ENCODE measurements at places on chromosomes 7 and 10.
A peak's percentile ranks its signal among the peaks of the same experiment; 100 is the strongest.

DNA sequence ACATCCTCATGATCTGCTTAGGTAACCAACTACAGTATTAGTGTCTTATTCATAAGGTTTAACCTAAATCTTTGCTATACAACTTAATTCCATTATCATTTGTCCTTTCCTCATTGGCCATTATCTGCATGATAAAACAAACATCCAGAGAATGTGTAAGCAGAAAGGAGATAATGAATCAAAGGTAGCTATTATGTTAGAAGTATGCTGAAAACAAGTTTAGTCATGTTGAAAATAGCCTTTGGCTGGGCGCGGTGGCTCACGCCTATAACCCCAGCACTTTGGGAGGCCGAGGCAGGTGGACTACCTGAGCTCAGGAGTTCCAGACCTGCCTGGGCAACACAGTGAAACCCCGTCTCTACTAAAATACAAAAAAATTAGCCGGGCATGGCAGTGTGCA lies 78.2 kb downstream of the NT5C2 start:
- DNase-seq: no peak

- no peak for DNase-seq
Measured at GRCh38 chr7:6436385-6436685, 11.4 kb downstream of the DAGLB start.

DNA sequence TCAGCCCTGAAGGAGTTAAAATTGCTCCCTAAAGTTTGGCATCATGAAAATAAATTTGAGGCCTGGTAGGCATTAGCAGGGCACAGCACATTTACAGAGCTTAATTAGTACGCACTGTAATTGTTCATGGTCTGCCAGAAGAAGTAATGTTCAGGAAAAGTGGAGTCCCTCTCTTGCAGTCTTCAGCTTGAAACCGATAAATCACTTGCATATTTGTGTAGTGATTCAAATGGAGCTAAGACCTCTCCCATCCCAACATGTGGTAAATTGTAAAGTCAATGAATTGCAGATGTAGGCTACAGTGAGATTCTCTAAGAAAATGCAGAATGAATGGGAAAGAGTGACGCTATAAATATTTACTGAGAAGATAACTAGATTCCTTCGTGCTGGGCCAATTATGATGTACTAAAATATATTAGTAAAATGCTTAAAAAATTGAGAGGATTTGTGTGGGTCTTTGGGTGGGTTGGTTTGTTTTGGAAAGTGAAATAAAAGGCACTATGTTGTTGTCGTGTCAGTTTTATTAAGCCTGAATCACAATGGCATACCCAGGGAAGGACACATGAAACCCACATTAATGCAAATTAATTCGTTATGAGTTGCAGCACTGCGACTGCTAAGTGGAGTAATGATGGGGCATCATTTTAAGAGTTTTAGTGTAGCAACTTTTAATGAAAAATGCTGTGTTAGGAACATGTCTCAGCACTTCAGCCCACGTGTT lies 8.4 kb downstream of the TCF7L2 start:
- DNase-seq: no peak

DNA sequence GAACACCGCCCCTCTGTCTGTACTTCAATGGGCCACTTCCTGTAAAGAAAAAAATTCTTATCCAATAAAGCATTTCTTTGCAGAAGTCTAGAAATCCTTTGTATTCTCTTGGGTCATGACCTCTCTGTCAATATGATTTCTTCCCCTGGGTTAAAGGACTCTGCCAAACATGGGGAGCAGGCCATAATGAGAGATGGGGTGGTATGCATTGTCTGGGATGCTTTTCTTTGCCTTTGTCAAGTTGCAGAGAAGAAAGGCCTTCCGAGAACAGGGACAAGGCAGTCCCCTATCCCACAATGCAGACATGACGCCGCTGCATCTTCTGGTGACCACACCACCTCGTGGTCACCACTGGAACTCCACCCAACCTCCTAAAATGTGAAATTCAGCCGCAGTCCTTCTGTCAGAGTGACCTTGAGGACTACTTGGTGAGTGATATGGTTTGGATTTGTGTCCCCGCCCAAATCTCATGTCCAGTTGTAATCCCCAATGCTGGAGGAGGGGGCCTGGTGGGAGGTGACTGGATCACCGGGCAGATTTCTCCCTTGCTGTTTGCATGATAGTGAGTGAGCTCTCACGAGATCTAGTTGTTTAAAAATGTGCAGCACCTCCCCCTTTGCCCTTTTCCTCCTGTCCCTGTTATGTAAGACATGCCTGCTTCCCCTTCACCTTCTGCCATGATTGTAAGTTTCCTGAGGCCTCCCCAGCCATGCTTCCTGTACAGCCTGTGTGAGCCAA lies 15.2 kb upstream of the FRMPD2 start:
- peak; percentile 27 for DNase-seq

- DNase-seq: no peak
Measured at GRCh38 chr10:116430288-116430687, 2.6 kb downstream of the PNLIPRP3 start.

GRCh38 chr7:140022582-140023211 lies 40.1 kb downstream of the PARP12 start:
- DNase-seq: no peak

DNA sequence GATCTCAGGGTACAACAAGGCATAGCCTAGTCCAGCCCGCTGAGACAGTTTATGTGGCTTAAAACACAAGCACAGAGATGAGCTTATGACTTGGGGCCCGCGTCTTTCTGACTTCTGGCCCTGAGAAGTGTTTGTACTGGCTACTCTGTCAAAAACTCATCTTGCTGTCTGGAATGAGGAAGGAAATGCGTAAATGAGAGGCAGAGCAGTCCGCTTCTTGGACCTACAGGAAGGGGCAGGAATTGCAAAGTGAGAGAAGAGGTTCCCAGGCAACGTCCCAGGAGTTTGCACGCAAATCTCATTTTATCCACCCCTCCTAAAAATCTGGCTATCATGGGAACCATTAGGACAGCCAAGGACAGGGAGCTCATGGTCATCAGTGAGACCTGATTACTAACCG lies 5.5 kb downstream of the ANXA11 start:
- no peak for DNase-seq

GRCh38 chr10:132305654-132306342 lies 2.0 kb downstream of the STK32C start:
- no peak for DNase-seq

GRCh38 chr10:114379631-114380041 lies 24.7 kb downstream of the AFAP1L2 start:
- no peak for DNase-seq

- no peak for DNase-seq
Measured at GRCh38 chr10:101568054-101568745, 19.9 kb downstream of the POLL start.

DNA sequence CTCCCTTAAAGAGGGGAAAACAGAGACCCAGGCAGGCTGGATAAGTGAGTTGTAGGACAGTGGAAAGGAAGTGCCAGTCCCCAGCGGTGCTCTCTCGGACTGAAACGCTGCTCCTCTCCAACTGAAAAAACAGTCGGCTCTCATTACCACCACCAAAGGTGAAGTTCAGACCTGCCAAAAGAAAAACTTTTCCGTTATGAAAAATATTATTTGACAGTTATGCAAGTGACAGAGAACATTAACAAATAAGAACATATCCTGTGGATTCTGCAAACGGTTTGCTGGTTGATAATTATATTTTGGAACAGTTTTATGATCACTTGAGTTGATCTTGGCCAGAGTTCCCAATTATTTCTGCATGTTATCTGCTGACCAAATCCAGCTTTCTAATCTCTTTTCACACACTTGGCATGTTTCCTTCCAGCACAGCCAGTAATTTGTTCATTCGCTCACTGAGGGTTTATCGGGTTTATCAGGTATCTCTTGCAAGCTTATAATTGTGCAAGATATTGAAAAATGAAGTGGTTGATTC lies 82.6 kb downstream of the PTPRE start:
- DNase-seq: no peak

- DNase-seq: no peak
Measured at GRCh38 chr7:109376576-109376975, 806.9 kb downstream of the DNAJB9 start.

DNA sequence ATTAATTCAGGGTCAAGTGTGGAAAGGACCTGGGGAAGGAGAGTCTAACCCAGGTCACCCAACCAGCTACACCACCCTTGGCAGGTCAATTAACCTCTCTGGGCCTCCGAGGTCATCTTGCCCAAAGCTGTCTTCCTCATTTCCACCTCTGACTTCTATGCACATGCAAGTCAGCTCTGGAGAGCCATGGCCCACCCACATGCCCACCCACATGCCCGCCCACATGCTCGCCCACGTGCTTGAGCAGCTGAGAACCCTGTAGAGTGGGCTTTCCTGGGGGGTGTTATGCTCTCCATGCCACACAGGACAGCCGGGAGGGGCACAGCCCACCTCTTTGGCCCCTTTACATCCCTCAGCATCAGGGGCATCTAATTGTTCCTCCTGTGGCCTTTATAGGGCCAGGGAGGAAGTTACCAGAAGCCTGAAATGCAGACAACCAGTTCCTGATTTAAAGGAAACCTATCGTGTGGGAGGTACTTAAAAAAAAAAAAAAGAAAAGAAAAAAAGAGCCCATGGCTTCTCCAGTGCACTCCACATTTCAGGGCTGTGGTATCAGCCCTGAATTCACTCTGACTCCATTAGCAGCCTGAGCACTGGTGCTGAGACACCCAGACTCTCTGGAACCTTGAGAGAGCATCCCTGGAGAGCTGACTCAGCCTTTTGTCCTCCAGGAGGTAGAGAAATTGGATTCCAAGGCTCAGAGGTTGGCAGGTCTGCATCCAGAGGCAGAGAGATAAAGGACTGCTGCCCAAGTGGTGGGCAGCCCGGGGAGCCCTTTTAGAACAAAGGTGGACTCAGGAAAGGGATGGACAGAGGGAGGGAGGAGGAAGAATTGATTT lies 176.2 kb upstream of the ZMIZ1 start:
- DNase-seq: no peak

GRCh38 chr7:109873296-109873695 lies 1217.6 kb upstream of the LRRN3 start:
- DNase-seq: no peak

- DNase-seq: no peak
Measured at GRCh38 chr7:50712252-50713122, 70.2 kb downstream of the GRB10 start.

- DNase-seq: no peak
Measured at GRCh38 chr7:144885478-144885877, 49.6 kb upstream of the TPK1 start.

DNA sequence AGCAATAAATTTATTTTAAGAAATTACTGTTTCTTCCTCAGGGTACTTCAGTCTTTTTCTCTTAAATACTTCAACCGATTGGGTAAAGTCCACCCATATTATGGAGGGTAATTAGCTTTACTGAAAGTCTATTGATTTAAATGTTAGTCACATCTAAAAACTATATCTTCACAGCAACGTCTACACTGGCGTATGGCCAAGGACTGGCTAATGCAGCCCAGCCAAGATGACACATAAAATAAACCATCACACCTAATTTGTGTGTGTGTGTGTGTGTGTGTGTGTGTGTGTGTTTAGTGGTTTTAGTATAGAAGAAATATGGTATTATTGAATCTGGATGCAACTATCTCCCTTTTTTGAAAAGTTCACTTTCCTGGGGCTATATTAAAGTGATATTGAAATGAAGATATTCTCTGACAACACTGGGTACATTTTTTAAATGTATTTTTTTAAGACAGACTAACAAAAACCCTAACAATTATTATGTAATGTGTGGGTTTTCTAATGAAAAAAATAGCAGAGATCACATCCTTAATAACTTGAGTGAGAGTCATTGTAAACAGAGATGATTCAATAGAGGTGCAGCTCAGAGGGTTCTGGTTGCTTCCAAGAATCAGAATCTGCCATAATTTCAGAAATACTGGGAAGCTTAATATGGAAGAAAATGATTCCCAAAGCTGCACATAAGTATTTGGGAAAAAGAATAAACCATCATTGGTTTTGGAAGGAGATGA lies 584.2 kb upstream of the MBL2 start:
- no peak for DNase-seq

DNA sequence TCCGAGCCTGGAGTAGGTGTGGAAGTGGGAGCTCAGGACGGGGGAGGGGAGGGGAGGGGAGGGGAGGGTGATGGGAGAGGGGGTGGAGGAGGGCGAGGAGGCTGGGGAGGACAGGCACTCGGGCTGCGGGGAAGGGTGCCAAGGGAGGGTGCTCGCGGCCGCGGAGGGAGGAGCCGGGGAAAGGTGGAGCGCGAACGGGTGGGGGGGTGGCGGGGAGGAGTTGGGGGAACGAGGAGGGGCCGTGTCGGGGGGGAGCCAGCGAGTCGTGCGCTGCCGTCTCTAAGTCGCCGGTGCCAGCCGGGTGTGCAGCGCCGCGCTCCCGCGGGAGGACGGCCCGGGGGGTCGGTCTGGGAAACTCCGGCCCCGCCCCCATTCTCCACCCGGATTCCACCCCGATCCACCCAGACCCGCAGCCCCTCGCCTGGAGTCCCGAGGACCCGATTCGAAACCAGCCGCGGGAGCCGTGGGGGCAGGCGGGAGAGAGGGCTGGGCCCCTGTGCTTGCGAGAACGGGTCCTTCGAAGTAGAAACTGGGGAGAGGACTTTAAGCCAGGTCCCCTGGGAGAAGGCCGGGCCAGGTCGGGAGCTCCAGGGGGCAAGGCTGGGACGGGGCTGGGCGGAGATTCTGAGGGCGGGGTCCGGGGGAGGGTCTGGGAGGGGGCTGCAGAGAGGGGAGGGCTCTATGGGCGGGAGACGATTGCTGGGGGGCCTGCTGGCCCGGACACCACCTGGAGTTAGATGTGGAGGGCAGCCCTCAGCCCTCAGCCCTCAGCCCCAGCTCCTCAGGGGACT lies at the start of gene ZNF467:
Gene ZNF467, minus strand, starts transcription at position 143 of the 791 bp plus-strand sequence. CDS start 2,556 bp downstream, outside the sequence.
- peak; percentile 10 for DNase-seq

- no peak for DNase-seq
Measured at GRCh38 chr7:42194238-42194637, 42.8 kb downstream of the GLI3 start.

- DNase-seq: no peak
Measured at GRCh38 chr7:17408904-17409290, 110.4 kb downstream of the AHR start.

DNA sequence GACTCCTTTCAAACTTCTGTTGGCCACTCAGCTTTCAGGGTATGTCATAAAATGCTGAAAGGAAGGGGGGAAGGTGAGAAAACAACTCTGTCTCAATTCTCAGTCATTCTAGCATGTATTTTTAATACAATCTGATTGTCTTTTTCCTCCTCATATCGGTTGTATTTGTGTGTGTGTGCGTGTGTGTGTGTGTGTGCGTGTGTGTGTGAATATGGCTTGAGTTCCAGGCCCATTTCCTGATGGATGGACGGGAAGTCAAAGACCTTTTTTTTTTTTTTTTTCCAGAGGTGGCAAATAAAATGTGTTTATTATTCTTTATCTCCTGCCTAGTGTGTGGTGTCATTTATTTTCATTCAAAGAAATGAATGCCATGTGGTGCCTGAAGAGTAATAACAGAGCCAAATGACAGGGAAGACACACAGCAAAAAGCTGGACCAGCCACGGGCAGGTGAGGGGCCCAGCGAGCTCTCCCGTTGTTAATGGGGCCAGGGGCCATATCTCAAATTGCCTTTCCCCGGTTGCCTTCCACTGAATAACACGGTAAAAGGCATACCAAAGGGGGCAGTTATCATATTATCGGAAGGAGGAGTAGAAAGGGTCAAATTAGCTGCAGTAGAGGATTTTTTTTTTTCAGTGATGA lies 3.1 kb upstream of the PLXNA4 start:
- no peak for DNase-seq

- no peak for DNase-seq
Measured at GRCh38 chr10:92574548-92575261, 812 bp upstream of the IDE start.

- no peak for DNase-seq
Measured at GRCh38 chr10:104099269-104099668, 13.6 kb upstream of the COL17A1 start.
